ENCODE measurements at places on chromosomes 1 and 21.

GRCh38 chr1:178796013-178796412, 71.0 kb downstream of the RALGPS2 start:
- no peak for DNase-seq

GRCh38 chr1:232978091-232978634, 27.8 kb downstream of the NTPCR start:
- DNase-seq, result no peak

GRCh38 chr1:61399199-61399598, 316.8 kb downstream of the NFIA start:
- DNase-seq, result no peak

- DNase-seq, result no peak
Observed at GRCh38 chr1:36639461-36639860, 156.7 kb upstream of the CSF3R start.

GRCh38 chr1:108862698-108863477, 6.0 kb upstream of the AKNAD1 start:
- DNase-seq, result no peak

DNA sequence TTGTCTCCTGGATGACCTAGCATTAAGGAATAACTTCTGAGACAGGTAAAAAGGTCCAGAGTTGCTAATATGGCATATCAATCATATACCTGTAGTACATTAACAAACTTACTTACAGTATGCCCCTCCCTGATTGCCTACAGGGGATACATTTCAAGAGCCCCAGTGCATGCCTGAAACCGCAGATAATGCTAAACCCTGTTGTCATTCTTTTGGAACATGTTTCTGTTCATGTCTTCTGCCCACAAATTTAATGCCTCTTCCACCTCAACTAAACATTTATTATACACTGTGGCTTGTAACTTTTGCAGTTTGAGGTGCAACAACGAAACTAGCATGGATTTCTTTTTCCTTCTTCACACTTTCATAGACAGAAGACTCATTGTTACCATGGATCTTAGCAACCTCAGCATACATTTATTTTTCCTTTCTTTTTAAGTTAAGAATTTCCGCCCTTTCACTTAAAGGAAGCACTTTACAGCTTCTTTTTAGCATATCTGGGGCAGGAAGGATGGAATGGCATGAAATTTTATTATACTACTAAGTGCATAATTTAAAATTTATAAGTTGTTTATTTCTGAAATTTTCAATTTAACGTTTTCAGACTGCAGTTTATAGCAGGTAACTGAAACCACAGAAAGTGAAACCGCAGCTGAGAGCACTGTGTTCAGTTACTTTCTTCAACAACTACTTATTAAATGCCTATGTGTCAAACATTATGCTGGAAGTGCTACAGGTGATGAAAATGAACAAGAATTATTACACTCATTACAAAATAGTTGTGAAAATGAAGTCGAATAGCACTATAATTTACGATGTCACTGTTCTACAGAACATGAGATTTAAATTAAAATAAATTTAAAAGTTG, 25.3 kb downstream of the F13B start:
- DNase-seq, result no peak

- DNase-seq, result no peak
Observed at GRCh38 chr1:101902199-101902598, 94.5 kb downstream of the OLFM3 start.

- DNase-seq, result no peak
Observed at GRCh38 chr1:229070168-229070567, 200.7 kb upstream of the RAB4A start.

GRCh38 chr1:19921310-19921709, 2.1 kb downstream of the PLA2G2E start:
- no peak for DNase-seq

DNA sequence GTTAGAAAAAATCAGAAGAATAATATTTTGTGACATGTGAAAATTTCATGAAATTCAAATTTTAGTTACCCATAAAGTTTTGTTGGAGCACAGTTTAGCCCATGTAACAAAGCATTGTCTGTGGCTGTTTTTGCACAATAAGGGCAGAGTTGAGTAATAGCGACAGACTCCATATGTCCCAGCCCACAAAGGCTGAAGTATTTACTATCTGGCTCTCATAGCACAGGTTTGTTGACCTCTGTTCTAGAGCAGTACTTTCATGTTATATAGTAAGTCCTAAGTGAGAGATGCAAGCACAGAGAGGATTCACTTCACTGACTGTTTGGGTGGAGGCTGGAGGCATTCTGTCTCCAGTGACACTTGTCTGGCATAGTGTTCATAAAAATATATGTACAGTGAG, 6.8 kb downstream of the LAMC1 start:
- DNase-seq, result no peak

DNA sequence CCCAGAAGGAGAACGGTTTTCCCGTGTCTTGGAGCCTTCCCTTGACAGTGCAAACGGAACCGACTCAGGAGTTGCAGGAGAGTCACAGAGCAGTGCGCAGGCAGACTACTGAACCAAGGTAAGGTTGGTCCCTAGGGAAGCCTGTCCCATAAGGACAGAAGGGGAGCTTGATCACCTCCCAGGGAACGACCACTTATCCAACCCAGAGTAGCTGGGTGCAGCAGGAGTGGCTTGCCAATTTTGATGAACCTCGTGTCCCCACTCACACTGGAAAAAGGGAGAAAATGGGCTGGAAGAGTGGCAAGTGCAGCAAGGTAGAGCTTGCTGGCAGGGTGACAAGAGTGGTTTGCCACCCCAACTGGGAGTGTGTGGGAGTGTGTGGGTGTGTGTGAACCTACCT, 95.1 kb downstream of the LIPI start:
- no peak for DNase-seq

- DNase-seq, result no peak
Observed at GRCh38 chr21:32456497-32456918, 44.0 kb downstream of the EVA1C start.

DNA sequence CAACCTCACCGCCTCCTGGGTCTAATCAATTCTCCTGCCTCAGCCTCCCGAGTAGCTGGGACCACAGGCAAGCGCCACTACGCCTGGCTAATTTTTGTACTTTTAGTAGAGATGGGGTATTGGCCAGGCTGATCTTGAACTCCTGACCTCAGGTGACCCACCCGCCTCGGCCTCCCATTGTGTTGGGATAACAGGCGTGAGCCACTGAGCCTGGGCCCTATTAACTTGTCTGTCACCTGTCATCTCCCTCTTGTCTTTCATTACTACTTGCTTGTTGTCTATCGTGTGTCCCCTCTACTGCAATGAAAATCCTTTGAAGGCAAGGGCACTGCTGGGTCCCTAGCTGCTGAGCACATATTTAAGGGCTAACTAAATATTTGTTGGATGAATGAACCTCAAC, 3.4 kb downstream of the UQCRHL start:
- DNase-seq, result no peak

- DNase-seq, result no peak
Observed at GRCh38 chr1:117883616-117884015, 45.8 kb downstream of the GDAP2 start.

DNA sequence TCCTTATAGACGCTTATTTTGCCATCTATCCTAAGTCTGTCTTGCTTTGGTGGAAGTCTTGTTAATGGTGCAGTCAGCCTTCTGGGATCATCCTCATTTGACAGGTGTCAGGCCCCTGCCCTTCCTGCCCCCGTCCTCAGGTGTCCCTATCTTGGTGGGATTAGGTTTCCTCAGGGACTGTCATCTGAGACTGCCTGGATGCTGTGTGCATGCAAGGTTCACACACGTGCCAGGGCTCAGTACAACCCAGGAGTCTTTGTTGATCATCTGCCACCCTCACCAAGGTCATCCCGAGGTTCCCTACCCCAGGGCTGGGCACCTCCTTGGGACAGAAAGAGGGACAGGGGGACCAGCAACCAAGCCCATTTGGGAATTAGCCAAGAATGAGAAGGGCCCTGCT, 18.0 kb downstream of the PADI2 start:
- DNase-seq, result no peak

DNA sequence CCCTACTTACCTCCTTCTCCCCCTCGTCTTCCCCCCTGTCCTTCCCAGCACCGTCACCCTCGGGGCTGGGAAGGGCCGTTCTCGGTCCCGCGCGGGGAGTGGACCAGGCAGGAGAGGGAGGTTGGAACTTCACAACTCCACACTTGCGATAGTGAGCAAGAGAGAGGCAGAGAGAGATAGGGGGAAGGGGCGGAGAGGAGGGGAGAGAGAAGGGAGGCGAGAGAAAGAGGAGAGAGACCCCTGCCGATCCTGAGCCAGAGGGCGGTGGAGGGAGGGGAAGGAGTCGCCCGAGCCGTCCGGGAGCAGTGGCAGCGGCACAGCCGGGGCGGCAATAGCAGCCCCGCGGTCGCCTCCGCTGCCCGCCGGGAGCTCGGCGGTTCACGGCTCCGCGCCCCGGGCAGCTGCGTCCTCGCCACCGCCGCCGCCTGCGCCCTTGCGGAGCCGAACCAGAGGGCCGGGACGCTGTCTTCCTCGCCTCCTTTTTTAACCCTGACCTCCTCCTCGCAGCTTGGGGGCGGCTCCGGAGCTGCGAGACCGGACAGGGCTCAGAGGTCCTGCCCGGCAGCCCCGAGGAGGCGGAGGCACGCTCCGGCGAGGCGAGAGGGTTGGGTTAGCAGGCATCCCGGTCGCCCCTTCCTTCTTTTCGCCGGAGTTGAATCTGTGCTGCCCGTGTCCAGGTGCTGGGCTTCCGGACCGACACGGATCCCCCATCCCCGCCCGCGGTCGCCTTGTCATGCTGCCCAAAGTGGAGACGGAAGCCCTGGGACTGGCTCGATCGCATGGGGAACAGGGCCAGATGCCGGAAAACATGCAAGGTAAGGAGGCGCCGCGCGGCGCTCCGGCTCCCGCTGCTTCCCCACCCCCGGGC, 11.7 kb downstream of the NR5A2 start:
- no peak for DNase-seq
